ENCODE measurements at places on chromosomes 12 and 14.

DNA sequence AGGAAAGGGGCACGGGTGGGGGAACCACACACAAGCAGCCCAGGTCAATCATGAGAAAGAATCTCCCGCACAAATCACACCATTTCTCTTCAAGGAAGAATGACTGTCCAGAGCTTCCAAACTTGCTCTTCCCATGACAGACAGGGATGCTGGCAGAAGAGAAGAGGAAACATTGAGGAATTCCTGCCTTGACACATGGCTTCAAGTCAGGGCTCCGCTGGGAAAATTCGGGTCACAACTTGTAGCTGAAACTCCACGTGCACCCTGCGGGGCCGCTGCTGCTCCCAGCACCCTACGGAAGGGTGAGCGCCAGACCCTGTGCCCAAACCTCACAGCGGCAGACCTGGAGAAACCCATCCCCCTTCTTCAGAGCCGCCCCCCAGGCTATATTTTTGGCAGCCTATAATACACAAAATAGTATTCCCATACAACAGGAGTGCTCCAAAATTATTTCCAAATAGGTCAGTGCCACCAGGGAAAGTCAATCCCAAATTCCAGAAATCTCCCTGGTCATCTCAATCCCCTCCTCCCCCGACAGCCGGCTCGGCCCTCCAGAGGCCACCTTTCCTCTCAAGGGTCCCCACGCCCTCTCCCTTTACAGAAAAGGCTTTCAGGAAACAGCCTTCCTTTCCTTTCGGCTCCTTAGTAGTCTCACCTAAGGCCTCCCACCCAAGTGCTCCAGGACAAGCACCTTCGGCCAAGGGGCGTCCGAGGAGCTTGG, 1.3 kb downstream of the TMEM132D start:
- no peak for DNase-seq

DNA sequence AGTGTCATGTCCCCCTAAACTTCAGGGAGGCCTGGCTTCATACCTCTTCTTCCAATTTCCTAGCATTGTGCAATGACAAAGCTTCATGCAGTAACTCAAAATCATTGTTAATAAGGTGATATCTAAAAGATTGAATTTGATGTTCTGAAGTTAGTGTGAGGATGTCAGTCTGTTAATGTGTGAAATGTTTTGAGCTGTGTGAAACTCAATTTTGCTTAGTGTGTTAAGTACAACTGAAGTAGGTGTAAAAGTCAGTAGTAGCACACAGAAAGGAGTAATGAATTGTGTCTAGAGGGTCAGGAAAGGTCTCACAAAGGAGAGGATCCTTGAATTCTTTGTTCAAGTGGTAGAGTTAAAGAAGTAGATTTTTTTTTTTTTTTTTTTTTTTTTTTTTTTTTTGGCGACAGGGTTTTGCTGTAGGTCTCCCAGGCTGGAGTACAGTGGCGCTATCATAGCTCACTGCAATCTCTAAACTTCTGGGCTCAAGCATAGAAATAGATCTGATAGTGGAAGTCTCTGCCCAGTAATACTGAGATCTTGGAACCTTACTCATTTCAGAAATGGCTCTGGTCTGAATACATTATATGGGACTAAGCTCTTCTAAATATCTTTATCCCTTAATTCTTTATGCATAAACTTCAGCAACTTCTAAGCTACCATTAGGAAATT, 63.9 kb downstream of the FUT8 start:
- no peak for DNase-seq

- no peak for DNase-seq
Measured at GRCh38 chr12:46896680-46897079, 70.9 kb upstream of the SLC38A4 start.

- DNase-seq: peak; percentile 31
Measured at GRCh38 chr14:67524634-67524963, 8.5 kb upstream of the PLEKHH1 start.
